DMS 273 treated with DMSO at 0.1 percent for 48 hours (cell line): ENCODE measurements at places on chromosomes 11 and 22.

GRCh38 chr11:45041596-45041995, 90.9 kb upstream of the TP53I11 start:
- DNase-seq: peak; percentile 88

- DNase-seq: no peak
Observed at GRCh38 chr11:73445980-73446379, 69.8 kb downstream of the RELT start.

GRCh38 chr11:78727816-78728215, 153.2 kb upstream of the NARS2 start:
- DNase-seq: no peak

- DNase-seq: no peak
Observed at GRCh38 chr22:23533328-23533762, 46.7 kb downstream of the IGLL1 start.

- peak; percentile 16 for DNase-seq
Observed at GRCh38 chr11:12841946-12842630, 167.0 kb upstream of the RASSF10 start.

DNA sequence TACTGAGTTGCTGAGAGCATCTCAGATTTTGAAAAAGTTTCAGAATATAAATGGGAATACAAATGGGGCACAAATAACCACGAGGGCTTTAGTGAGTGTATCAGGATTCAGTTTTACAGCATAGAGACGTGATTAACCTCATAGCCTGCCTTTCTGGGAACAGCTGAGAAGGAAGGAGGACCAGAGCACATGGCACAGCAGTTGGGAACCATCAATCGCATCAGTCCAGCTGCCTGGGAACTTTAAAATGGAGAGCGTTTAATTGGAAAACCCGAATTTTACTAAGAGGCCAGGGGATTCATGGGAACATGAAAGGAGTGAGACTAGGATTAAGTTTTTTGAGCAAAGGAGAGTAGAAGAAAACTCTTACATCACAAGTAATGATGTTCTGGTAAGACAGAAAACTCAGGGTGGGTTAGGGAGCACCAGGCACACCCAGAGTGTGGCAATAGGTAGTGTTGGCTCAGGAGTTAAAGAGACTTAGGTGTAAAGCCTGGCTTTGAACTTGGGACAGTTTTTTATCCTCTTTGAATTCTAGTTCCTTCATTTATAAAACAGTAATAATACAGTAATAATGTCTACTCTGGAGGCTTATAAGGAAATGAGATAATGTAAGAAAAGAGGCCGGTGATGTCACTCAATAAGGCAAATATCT, 40.2 kb downstream of the FZD4 start:
- DNase-seq: no peak

- no peak for DNase-seq
Observed at GRCh38 chr11:44976576-44976975, 25.9 kb upstream of the TP53I11 start.

GRCh38 chr11:35257281-35257680, 118.3 kb downstream of the CD44 start:
- DNase-seq: no peak

GRCh38 chr22:28425211-28425610, 254.4 kb downstream of the TTC28 start:
- DNase-seq: no peak

DNA sequence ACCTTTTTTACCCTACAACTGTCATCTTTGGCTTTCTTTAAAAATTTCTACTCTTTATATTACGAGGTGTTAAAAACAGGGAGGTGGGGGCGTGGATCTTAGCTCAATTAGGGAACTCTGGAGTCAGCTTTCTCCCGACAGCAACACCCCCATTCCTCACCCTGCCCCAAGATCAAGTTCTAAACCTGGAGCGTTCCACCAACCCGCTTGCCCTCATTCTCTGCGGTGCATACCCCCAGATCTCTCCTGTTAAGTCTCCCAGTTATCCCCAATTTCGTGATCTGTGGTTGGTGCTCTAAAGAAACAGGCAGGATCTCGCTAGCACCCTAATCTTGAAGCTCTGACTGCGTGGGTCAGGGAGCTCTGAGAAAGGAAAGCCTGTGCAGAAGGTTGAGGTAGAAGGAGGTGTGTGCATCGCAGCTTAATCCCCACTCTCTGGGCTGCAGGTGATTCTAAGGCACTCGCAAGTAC, 177.3 kb upstream of the NTM start:
- DNase-seq: no peak

DNA sequence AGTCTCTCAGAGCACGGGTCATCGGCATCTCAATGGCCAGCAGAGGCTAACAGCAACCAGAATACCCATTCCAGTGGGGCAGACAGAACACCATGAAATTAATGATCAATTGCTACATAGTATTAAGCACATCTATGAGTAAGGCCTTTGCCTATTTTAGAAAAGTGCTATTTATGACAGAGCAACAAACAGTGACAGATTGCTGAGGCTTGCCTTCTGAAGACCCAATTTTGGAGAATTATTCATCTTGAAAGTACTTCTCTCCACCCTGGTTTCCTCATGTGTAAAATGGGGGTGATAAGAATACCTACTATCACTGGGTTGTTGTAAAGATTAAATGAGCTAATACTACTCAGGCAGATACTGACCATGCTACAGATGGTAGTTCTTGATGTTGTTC, 232.7 kb downstream of the TENM4 start:
- no peak for DNase-seq

DNA sequence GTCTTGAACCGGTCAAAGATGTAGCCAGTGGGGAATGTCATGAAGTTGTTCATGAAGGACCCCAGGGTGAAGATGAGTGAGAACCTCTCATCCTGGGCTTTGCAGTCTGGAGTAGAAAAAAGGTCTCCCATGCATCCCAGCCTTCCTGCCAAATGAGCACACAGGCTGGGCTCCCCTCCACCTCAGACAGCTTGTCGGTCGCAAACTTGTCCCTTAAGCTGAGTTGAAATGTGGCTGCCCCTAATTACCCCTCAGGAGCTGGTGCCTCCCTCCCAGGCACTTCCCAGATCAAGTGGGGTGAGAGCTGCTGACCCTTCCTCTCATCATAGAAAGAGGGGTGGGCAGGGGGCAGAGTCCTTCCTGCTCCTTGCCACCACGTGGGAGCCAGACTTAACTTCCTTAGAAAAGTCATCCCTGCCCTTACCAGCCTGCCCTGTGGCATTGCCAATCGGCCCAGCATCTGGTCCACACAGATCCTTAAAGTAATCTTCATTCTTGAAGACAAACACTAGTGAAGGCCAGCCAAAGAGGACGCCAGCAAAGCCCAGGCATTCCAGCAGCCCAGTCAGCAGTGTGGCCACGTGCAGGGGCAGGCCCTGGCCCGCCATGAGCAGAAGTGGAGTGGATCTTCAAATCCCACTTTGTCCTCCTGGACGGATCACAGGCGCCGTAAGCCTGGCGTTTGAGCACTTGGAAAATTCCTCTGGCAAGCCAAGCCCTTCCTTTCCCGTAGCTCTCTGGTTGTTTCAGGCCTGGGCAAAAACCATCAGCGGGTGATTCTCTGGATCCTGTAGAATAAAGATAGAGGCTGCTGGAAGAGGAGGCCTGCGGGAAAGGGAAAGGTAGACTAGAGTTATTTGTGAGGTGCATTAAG, 1.1 kb downstream of the SLC43A3 start:
- DNase-seq: no peak

- peak; percentile 48 for DNase-seq
Observed at GRCh38 chr11:128956401-128957201, 13.9 kb upstream of the TP53AIP1 start.

DNA sequence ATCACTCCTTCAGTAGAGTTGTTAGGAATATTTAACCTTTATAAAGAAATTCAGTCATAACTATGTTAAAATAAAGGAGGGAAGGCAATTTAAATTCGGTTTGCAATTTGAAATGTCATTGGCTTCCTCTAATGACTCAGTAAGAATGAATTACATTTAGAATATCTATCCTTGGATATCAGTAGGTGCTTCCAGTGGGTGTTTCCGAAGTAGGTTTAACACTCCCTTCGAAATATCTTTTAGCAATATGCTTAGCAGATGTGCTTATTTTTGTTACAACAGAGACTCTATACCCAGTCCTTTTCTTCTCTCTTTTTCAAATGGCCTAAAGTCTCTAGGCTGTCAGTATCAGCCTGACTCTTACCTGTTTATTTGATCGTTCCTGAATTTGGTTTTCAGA, 103.7 kb upstream of the RASSF10 start:
- DNase-seq: no peak

DNA sequence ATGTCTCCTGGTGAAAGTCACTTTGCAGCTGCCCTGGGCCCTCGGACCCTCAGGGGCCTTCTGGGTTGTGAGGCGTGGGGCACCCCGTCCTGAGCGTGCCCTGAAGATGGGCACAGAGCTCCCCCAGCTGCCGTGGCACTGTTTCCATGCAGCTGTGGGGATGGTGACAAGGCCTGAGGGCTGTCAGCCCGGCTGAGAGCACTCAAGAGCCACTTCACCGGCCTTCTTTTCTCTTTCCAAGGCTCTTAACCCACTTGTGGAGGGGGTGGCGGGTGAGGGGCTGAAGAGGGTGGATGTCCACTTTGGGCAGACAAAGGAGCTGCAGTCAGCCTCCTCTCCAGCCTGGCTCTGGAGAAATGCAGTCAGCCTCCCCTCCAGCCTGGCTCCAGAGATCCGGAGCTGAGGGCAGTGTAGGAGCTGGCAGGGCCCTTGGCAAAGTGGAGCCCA, 239.5 kb downstream of the ST3GAL4 start:
- DNase-seq: no peak

- DNase-seq: no peak
Observed at GRCh38 chr11:60854847-60855725, 664 bp downstream of the PTGDR2 start.

DNA sequence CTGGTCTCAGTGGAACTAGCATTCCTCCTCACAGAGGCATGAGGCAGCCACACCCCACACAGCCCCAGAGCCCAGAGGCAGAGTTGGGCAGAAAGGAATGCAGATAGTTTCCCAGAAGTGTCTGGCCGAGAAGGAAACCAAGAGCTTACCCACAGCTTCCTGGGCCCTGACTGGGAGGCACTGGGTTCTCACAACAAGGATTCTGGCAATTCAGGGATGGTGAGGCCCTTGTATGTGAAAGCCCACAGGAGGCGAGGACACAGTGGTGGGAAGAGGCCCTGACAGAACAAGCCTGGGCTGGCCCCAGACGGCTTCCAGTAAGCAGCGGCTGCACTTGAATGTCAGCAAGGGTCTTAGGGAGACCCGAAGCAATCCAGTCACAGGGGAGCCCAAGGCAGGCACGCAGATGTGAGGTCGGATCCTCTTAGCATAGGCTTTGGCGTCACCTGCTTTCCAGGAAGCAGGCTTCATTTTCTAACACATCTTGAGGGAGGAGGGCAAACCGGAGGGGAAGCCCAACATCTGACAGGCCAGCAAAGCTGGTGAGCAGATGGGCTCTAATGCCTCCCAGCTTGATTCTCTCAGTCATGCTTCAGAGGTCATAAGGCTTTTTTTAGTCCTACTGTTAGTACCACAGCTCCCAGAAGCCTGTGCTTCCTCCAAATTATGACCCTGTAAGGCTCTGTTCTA, 78.3 kb upstream of the AKIP1 start:
- DNase-seq: peak; percentile 80

GRCh38 chr11:85076535-85077330, 550.4 kb downstream of the DLG2 start:
- DNase-seq: no peak

- no peak for DNase-seq
Observed at GRCh38 chr22:29011240-29012100, 50.2 kb downstream of the C22orf31 start.

DNA sequence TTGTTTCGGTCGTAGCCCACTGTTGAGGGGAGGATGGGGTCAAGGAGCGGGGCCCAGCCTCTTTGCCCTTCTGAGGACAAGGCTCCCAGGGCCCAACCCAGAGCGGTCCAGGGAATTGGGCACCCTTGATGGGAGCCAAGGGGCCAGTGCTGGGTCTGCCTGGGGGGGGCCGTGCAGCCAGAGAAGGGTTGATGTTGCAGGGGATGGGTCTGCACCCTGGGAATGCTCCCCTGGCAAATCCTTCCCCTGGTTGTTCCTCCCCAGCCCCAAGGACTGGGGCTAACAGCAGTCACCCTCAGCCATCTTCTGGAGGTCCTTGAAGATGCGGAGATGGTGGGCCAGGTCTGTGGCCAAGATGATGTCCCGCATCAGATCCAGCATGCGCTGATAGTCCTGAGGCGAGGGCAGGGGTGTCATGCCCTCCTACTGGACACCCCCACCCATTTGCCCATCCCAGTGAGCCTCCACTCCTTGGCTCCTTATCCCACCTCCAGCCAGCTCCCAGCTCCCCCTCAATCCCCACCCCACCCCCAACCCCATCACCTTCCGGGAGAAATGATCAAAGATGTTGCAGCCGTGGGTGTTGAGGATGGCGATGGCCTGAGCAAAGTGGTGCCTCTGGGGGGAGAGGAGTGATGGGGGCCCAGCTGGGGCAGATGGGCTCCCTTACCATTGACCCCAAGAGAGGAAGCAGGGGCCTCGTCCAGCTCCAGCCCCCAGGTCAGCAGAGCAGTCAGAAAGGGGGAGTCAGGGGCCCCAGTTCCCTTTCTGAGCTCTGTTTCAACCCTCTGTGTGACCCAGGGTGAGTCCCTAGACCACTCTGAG, 95.0 kb downstream of the PDE2A start:
- DNase-seq: no peak

DNA sequence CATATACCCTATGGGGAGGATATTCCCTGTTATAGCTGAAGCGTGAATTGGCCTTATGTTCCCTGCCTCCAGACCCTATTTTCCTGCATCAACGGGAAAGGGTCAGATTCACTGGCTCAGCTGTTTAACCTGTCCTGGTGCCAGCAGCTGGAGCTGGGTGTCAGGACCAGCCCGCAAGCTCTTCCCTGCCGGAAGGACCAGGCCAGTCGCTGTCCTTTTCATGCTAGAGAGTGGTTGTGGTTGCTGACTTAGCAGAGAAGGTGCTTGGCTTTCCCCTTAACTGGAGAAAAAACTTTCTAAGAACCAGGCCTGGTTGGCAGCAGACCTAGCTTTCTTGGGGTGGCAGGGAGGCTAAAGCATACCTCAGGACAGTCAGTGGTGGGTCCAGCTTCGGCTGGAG, 5.2 kb upstream of the SREBF2 start:
- DNase-seq: no peak

- DNase-seq: no peak
Observed at GRCh38 chr11:45988921-45989320, 66.5 kb downstream of the LARGE2 start.

DNA sequence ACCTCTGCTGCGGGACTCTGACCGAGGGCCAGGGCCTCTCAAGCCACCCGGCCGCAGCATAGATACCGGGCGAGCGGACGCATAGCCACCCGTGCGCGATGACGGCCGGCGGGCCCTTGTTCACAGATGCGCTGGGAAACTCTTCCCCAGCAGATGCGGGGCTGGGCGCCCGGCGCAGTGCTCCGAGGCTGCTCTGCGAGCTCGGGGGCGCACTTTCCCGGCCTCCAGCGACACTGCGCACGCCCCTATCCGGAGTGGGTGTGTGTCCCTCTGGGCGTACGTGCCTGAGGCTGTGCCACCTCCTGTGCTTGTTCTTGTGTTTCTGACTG, 104.7 kb upstream of the E2F8 start:
- no peak for DNase-seq

- no peak for DNase-seq
Observed at GRCh38 chr11:88704485-88704884, 361.3 kb downstream of the GRM5 start.

- no peak for DNase-seq
Observed at GRCh38 chr22:42077486-42078125, 1.9 kb upstream of the SMDT1 start.
